Ascending aorta (tissue), 2 donors: ENCODE measurements at places on chromosomes 11 and 22.

GRCh38 chr11:22084056-22084455 lies 108.8 kb upstream of the ANO5 start:
- DNase-seq, result no peak

GRCh38 chr11:45158891-45159605 lies 12.6 kb downstream of the PRDM11 start:
- no peak for DNase-seq

- peak; percentile 60 for DNase-seq
Observed at GRCh38 chr11:25562417-25562816, 769.5 kb upstream of the ANO3 start.

- no peak for DNase-seq
Observed at GRCh38 chr11:69919659-69920344, 100.6 kb upstream of the FGF3 start.

- DNase-seq, result no peak
Observed at GRCh38 chr11:12156301-12157140, 46.1 kb downstream of the MICAL2 start.

GRCh38 chr11:9893474-9893873 lies 229.6 kb downstream of the SWAP70 start:
- DNase-seq, result no peak

GRCh38 chr11:120785576-120785975 lies 238.3 kb upstream of the TBCEL start:
- no peak for DNase-seq

DNA sequence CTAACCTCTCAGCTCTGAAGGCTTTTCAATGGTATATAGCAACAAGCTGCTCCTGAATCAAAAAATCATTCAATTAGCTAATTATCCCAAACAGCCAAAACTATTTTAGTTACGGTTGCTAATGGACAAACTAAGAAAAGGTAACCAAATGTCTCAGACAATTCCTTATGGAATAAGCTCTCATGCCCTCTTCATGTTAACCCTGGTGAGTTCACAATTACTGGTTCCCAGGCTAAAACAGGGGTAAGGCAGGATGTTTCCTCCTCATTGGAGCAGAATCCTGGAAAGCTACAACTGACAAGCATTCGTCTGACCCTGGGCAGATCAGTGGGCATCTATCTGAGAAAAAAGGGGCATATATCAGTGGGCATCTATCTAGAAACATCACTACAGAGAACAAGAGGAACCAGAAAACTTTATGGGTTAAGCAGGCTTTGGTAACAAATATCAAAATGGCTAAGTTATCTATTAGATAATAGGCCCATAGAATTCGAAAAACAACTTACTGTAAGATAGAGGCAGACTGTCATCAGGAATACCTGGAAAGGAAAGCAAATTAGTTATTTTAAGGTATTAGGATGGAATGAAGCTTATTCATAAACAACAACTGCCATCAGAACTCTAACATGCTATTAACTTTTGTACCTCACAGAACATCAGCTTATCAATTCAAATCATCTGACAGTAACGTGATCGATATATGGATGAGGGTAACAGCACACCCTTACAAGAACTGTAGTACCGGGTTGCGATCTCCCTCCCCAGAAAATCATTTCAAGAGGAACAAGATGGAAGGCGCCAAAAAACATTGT lies 14.8 kb upstream of the WDR74 start:
- no peak for DNase-seq

GRCh38 chr11:955154-956063 lies 29.7 kb downstream of the AP2A2 start:
- no peak for DNase-seq

GRCh38 chr11:7613394-7613720 lies 59.9 kb downstream of the CYB5R2 start:
- no peak for DNase-seq

GRCh38 chr11:25755918-25756584 lies 575.9 kb upstream of the ANO3 start:
- DNase-seq, result no peak

GRCh38 chr11:16078936-16079335 lies 277.4 kb downstream of the SOX6 start:
- DNase-seq, result no peak

DNA sequence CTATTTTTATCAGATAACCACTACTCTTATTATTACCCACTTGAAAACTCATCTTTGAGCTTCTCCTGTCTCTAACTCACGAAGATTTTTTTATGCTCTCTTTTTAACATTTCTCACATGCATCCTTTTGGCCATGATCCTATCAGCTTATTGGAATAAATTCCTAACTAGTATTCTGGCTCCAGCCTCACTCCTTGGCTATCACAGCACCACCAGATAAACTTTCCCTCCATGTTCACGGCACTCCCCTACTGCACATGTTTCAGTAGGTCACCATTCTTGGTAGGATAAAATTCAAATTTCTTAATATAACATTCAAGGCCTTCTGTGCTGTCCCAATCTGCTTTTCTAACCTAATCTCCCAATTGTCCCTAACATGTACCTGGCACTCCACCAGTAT lies 186.6 kb upstream of the UBASH3B start:
- DNase-seq, result no peak

- DNase-seq, result no peak
Observed at GRCh38 chr22:38652859-38653258, 3.3 kb downstream of the FAM227A start.

GRCh38 chr11:47149782-47150181 lies 26.9 kb downstream of the ARFGAP2 start:
- no peak for DNase-seq

DNA sequence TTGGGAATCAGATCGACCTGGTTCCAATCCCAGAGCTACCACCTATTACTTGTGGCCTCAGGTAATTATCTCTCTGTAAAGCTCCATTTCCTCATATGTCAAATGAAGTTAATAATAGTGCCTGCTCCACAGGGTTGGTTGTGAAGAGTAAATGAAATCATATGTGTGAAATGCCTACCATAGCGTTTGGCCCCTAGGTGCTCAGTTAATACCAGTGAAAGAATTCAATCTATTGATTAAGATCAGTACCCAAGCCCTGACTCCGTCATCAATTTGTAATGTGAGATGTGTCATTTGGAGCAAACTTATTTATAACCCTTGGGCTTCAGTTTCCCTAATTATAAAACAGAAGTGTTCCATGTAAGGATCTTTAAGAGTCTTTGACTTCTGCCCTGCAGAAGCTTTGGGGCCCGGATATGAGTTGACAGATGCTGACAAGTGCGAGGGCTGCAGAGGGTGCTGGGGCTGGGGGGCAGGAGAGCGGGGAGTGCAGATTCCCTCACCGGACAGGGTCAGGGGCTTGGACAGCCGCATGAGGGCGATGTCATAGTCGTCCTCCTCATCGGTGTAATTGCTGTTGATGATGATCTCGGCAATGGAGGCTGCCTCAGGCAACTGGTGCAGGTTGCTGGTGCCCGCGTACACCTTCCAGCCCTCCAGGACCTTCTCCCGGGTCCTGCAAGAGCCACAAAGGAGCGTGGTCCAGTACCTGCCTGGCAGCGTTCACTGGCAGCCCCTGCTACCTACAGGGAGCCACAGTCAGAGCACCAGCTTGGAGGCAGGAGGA lies 20.9 kb downstream of the TMPRSS13 start:
- no peak for DNase-seq

DNA sequence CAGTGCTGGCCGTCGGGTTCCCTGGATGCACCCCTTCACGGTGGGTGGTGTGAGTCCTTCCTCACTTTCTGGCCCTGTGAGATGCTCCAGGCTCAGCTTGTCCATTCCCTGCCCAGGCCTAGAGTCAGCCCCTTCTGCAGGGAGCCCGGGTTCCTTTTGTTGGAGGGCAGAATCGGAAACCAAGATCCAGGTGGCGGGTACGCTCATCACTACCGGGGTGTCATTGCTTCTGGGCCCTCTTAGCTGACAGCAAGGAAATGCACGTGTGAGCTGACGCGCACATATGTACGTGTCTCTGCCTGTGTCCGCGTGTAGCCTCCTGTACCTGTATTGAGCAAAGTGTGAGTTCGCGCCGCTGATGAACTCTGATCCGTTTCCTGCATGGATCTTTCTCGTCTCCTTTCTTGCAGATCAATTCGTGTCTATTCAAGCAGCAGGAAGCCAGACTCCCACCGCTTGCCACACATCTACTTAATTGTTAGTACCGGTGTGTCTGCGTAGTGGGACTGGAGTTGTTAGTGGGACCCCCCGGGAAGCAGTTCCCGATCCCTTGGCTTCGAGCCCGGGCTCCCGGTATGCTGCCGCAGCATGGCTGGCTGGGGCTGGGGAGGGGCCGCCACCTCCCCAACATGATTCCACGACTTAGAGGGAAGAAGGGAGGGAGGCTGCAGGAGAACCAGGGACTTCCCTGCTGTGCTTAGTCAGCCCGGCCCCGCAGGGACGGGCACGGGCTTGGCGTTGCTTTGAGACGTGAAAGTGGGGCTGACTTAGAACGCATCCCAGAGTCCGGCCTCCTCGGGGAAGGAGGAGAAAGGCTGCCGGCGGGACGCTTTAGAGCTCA lies 35.9 kb upstream of the GRAMD4 start:
- DNase-seq, result no peak

DNA sequence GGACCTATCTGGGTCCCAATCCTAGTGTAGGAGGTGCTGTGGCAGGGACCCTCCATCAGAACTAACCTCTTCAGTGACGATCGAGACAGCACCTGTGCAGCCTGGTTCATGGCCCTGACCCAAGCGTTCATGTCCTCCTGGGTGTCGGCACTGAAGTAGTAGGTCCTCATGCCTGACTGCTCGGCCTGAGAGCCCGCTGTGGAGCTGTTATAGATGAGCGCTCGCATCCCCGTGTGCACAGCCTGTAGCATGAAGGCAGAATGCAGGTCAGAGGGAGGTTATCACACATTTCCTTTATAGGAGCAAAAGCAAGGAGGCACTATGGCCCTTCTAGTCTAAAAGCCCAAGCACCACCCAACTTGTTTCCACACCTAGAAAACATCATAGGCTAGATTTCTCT lies 103.0 kb downstream of the C11orf58 start:
- DNase-seq, result no peak

DNA sequence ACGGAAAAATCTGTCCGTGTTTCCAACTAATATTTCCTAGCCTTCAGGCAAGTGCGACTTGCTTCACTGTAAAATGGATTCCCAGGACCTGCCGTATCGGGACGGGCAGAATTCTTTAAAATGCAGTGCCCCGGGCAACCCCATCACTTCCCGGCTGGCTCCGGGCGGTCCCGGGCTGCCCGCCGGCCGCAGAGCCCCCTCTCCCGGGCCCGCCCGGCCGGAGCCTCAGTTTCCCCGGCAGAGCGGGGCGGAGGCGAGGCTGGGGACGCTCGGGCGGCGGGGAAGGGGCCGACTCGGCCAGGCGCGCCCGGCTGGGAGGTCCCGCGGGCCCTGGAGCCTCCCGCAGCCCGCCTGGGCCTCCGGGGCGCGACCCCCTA lies 84.2 kb upstream of the WNT7B start:
- no peak for DNase-seq

- DNase-seq, result no peak
Observed at GRCh38 chr11:117702946-117703598, 93.9 kb downstream of the DSCAML1 start.
